CD4-positive, CD25-positive, alpha-beta regulatory T cell (primary cell): ENCODE measurements at places on chromosomes 11 and 22. TPM values are rescaled to one million over a fixed set of nuclear protein-coding genes. Genes with fewer than 3 reads are reported as not detected.

- DNase-seq = no peak
Measured at GRCh38 chr11:46050003-46050461, 71.2 kb downstream of the PHF21A start.

DNA sequence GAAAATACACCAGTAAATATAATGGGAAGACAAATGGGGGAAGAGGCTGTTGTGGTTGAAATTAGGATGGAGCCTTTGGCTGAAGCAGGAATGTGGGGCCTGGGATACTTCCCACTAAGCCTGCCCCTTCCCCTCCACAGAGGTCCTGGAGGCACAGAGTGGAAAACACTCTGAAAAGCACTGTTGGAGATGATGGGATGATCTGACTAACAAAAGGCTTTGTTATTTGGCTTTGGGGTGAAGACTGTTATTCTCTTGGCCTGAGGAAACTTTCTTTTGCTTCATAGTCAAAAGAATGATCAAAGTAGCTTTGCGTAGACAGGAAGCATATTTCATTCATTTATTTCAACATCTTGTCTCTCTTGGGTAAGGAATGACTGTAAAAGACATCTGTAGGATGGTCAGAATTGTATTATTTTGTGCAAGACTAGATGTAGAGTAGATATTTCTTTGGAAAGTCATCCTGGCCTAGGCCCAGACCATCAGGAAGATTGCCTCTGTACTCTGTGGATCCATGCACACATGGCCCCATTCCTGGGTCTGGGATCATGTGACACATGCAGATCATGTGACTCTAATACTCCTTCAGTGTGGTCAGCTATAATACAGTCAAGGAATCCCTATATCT, 111.4 kb downstream of the SPON1 start:
- no peak for DNase-seq

Gene H19
- total RNA-seq = 0.25 TPM

Gene FAM180B
- 0.27 TPM for total RNA-seq

- DNase-seq = no peak
Measured at GRCh38 chr11:7275133-7275532, 23.4 kb downstream of the SYT9 start.

GRCh38 chr11:44559207-44559939, 6.1 kb upstream of the CD82 start:
- no peak for DNase-seq

DNA sequence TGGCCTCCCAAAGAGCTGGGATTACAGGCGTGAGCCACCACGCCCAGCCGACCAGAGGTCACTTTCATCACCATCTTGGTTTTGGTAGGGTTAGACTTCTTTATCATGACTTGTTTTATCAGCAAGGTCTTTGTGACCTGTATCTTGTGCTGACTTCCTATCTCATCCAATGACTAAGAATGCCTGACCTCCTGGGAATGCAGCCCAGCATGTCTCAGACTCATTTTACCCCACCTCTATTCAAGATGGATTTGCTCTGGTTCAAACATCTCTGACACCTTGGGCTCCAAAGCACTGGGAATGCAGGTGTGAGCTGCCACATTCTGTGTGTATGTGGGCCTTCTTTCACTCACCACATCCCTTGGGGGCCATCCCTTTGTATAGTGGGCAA, 5.1 kb upstream of the TALDO1 start:
- no peak for DNase-seq

GRCh38 chr11:47468598-47469214, 19.8 kb upstream of the RAPSN start:
- DNase-seq = no peak

GRCh38 chr11:111843661-111844060, 27.7 kb downstream of the ALG9 start:
- no peak for DNase-seq

Gene DDIAS
- total RNA-seq = 2.2 TPM

Gene SERHL2
- not detected for total RNA-seq

- DNase-seq = no peak
Measured at GRCh38 chr11:107561688-107562087, 3.8 kb downstream of the ALKBH8 start.

GRCh38 chr22:31094741-31095140, 12.6 kb downstream of the SELENOM start:
- no peak for DNase-seq

DNA sequence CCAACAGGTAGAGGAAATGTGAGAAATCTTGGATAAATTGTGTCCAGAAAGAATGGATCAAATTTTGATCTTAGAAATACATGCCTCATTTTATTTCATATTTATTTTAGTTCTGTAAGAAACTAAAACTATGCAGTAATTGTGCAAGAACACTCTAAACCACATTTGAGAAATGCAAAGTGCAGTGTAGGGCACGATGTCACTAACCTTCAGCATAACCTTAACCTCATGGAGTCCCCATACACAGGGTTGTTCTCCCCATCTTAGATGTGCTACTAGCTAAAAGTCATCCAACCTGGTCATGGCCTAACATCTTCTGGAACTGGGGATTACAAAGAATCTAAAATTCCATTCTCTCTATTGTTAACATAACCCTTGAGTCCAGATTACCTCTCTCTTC, 48.4 kb upstream of the ARHGAP42 start:
- DNase-seq = no peak

Gene SLC5A1
- total RNA-seq = not detected
